Activated effector memory CD4-positive, alpha-beta T cell treated with Interleukin-2 at 50 U/mL for 16 hours (primary cell): ENCODE measurements at places on chromosomes 4 and X.
A peak's percentile ranks its signal among the peaks of the same experiment; 100 is the strongest.

DNA sequence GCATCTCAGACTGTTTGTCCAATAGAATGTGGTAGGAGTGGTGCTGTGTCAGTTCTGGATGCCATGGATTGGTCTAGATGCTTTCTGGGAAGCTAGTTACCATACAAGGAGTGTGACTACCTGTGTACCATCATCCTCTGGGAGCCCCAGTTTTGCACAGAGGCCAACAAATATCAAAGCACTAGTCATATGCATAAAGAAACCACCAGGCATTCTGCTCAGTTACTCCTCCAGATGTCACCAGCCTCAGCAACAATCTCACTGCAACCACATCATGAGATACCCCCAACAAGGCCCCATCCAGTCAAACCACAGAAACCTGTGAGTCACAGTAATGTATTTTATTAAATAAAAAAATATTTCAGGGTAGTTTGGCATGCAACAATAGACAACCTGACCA, 435.8 kb upstream of the CPEB2 start:
- no peak for DNase-seq

GRCh38 chrX:140510895-140511295, 6.0 kb upstream of the SOX3 start:
- DNase-seq: no peak

DNA sequence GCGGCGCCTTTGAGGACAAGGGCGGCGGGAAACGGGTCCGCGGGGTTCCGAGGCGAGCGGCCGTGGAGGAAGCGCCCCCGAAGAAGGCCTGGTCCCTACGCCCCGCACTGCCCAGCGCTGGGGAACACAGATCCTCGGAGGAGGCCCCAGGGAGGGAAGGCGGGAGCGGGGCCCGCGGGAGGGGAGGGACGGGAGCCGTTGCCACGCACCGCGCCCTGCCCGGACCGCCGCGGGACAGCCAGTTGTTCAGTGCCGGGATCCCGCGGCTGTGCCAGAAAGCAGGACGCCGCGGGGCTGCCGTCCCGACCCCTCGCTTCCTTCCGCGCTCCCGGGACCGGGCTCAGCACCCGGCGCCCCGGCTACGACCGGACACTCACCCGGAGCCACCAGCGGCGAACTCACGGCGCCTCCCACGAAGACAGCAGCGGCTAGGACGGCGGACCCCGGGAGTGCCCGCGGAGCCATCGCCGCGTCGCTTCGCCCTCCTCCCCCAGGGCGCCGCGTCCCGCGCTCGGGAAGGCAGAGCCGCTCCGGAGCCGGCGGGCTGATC, 278 bp downstream of the RELL1 start:
- peak; percentile 42 for DNase-seq

- DNase-seq: no peak
Measured at GRCh38 chr4:109848501-109848900, 594 bp downstream of the LRIT3 start.

DNA sequence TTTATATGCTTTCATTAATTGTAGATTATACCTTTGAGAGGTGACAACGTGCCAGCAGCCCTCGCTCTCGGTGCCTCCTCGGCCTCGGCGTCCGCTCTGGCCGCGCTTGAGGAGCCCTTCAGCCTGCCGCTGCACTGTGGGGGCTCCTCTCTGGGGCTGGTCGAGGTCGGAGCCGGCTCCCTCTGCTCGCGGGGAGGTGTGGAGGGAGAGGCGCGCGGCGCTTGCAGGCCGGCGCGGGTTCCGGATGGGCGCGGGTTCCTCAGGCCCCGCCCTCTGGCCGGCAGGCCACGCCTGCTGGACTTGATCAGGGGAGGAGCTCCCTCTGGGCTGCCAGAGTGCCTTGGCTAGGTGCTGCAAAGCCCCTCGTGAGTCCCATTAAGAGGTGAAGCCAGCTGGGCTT, 321.1 kb upstream of the PCDH18 start:
- no peak for DNase-seq

GRCh38 chr4:173506597-173507211, 23.3 kb downstream of the HAND2 start:
- DNase-seq: no peak

- no peak for DNase-seq
Measured at GRCh38 chr4:107742791-107743190, 22.8 kb upstream of the PAPSS1 start.

GRCh38 chr4:101835121-101835904, 44.8 kb downstream of the BANK1 start:
- DNase-seq: no peak

DNA sequence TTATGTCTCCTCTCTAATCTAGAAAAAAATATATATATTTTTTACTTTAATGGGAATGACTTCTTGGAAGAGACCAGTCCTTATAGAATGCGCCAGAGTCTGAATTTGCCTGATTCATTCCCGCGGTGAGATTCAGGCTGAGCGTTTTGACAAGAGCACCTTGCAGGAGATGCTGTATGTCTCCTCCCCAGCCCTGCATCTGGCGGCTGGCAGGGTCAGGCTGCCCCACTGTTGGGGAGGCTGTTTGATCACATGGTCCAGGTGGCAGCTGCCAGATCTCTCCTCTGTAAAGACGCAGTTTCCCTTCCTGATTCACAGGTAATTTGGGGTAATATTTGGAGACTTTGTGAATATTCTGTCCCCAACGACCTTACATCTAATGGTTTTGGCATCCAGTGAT, 9.7 kb downstream of the PDZD4 start:
- DNase-seq: no peak

GRCh38 chr4:82467471-82467870, 37.1 kb downstream of the ENOPH1 start:
- DNase-seq: no peak
